ENCODE measurements at places on chromosomes 3 and 15.

GRCh38 chr3:56459104-56459496, 9.2 kb downstream of the ERC2 start:
- DNase-seq = no peak

- no peak for DNase-seq
Observed at GRCh38 chr3:117671722-117672318, 962.2 kb downstream of the TUSC7 start.

- DNase-seq = no peak
Observed at GRCh38 chr3:182414586-182414985, 378.7 kb upstream of the ATP11B start.

DNA sequence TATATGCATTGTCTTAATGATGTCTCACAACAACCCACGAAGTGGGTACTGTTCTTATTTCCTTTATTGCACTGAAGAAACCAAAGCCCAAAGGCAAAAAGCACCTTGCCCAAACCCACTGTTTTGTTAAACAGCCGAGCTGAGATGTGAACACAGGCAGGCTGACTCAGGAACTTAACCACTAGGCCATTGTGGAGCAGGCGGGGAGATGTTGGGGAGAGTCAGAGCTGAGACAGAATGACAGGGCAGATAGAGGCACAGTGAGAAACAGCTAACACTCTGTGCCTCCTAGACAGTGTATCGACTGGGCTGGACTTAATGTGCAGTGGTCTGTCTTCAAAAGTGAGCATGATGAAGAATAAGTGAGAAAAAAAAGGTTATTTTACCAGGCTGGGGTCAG, 56.5 kb downstream of the RPLP1 start:
- DNase-seq = no peak

- DNase-seq = no peak
Observed at GRCh38 chr3:177906126-177906511, 630.1 kb upstream of the KCNMB2 start.

DNA sequence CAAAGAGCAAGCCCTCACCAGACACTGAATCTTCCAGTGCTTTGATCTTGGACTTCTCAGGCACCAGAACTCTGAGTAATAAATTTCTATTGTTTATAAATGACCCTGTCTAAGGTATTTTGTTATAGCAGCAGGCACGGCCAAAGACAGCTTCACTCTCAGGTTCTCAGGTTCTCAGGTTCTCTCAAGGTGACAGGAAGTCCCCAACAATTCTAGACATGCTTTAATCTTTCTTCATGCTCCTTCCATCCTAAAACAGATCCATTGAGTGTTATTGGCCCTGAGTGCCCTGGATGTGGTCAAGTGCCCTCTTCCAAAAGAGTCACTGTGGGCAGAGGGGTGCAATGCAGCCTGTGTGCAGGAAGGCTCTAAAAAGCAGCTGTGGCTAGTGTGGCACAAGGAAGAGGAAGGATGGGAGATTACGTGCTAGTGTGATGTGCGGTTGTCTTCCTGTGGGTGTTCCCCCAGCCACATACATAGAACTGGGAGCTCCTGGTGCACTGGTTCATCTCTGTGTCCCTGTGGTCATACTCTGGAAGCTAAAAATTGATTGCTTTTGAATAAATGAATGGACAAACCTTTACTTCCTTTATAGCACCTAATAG, 11.0 kb upstream of the RAB7A start:
- peak; percentile 53 for DNase-seq

Measured in mesenteric fat pad (tissue), 1 donor.